ENCODE measurements at places on chromosomes 4 and X. TPM values are rescaled to one million over a fixed set of nuclear protein-coding genes. Genes with fewer than 3 reads are reported as not detected.

DNA sequence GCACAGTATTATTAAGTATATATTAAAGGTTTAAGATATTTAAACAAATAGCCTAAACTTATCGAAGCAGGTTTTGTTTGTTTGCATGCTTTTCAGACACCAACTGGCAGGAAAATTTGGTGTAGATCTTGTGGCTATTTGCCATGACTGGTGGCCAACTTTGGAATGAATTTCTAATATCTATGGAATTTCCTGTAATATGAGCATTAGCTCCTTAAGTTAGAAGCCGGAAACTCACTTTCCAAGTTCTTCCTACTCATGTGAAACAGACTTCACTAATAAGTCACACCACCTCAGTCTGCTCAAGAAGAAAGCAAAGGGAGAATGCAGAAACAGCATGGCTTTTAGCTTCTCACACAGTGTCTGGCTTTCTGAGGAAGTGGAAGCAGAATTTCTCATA lies 563.9 kb downstream of the GRXCR1 start:
- no peaks in the 10 kb centered on the region for H3K36me3 ChIP-seq
- DNase-seq: peak; percentile 75
- no peaks in the 10 kb centered on the region for H3K27me3 ChIP-seq
- peaks cover 25% of the 10 kb centered on the region for H3K4me1 ChIP-seq
- peak overlapping the region; percentile 34 for H3K4me3 ChIP-seq

DNA sequence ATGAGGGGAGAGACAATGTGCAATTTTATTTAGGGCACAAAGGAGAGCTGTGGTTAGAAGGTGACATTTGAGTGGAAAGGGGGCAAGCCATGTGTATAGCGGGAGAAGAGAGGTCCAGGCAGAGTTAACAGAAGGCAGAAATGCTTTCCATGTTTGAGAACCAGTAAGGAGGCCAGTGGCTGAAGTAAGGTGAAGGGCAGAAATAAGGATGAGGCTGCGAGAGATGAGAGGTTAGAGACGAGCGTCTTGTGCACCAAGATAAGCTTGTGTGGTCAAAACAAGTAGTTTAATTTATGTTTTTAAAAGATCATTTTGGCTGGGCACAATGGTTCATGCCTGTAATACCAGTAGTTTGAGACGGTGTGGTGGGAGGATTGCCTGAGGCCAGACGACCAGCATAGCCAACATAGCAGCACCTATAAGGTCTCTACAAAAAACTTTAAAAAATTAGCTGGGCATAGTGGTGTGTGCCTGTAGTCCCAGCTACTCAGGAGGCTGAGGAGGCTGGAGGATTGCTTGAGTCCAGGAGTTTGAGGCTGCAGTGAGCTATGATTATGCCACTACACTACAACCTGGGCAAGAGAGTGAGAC lies 8.5 kb downstream of the HTT start:
- H3K27ac ChIP-seq: no peak overlapping the region
- DNase-seq: no peak
- no peaks in the 10 kb centered on the region for H3K4me1 ChIP-seq
- no peaks in the 10 kb centered on the region for H3K27me3 ChIP-seq
- H3K36me3 ChIP-seq: no peaks in the 10 kb centered on the region
- H3K4me3 ChIP-seq: no peak overlapping the region

GRCh38 chrX:39875834-39876628 lies 221.7 kb downstream of the BCOR start:
- H3K4me3 ChIP-seq: no peak overlapping the region
- H3K4me1 ChIP-seq: no peaks in the 10 kb centered on the region
- H3K27me3 ChIP-seq: no peaks in the 10 kb centered on the region
- no peak overlapping the region for H3K27ac ChIP-seq
- DNase-seq: no peak

Gene FAM236A
- not detected for total RNA-seq

DNA sequence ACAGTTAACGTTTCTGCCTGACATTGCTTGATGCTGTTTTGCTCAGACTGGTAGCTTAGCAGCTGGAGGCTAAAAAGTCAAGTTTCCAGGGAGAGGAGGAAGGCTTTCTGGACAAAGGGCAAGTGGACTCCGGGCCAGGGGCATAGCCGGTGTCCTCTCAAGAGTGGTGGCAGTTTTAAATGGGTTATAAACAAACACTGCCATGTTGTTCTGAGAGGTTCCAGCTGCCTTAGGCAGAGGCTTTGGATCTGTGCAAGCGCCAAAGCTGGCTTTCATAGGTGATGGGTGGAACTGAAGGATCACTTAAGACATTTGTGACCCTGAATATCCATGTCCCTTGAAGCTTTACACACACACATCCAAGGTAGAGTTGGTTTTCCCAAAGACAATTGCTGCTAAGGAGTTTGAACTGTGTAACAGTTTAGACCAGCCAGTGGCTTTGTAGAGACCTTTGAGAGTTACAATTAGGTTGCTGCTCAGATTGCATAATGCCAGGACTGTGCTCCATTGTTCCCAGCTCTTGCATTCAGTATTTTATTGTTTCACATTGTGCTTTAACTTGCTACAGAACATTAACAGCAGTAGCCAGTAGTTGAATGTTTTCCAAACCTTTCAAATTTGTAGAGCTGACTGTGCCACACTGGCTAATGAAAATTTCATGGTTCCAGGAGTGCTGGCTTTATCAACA lies 54.1 kb upstream of the AP1S2 start:
- no peak overlapping the region for H3K27ac ChIP-seq
- no peaks in the 10 kb centered on the region for H3K4me1 ChIP-seq

DNA sequence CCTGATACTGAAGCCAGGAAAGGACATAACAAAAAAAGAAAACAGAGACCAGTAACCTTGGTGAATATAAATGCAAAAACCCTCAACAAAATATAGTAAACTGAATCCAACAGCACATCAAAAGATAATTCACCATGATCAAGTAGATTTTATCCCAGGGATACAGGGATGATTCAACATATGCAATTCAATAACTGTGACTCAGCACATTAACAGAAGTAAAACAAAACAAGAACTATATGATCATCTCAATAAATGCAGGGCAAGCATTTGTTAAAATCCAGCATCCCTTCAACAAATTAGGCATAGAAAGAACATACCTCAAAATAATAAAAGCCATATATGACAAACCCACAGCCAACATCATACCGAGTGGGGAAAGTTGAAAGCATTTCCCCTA lies 112.0 kb downstream of the HHIP start:
- no peak overlapping the region for H3K27ac ChIP-seq
- no peaks in the 10 kb centered on the region for H3K27me3 ChIP-seq
- H3K36me3 ChIP-seq: no peaks in the 10 kb centered on the region
- no peak overlapping the region for H3K4me3 ChIP-seq
- H3K4me1 ChIP-seq: no peaks in the 10 kb centered on the region

GRCh38 chr4:101850698-101851097 lies 60.2 kb downstream of the BANK1 start:
- no peaks in the 10 kb centered on the region for H3K4me1 ChIP-seq
- no peaks in the 10 kb centered on the region for H3K36me3 ChIP-seq
- no peak overlapping the region for H3K27ac ChIP-seq
- no peaks in the 10 kb centered on the region for H3K27me3 ChIP-seq

Gene SLC9A7
- 48.3 TPM for total RNA-seq

DNA sequence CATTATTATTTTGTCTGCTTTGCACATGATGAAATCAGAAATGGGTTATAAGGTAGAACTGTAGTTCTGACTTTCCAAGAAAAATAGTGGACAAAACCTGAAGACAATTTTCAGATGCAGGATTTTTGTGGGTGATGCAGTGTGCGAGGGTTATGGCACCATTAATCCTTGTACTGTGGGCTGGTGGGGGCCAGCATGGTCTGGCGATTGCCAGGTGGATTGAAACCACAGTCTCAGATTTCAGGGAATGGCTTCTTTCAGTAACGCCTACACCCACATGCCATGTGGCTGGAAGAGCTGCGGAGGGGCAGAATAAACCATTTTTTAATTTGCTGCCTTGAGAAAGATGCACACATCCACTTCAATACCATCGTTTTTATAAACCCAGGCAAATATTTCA lies 150.5 kb downstream of the ARSF start:
- no peak overlapping the region for H3K4me3 ChIP-seq
- H3K27ac ChIP-seq: peak overlapping the region; percentile 39
- peak; percentile 31 for DNase-seq
- no peaks in the 10 kb centered on the region for H3K36me3 ChIP-seq
- no peaks in the 10 kb centered on the region for H3K27me3 ChIP-seq
- H3K4me1 ChIP-seq: peaks cover 18% of the 10 kb centered on the region

GRCh38 chr4:181853881-181854511 lies 389.2 kb upstream of the TENM3 start:
- H3K4me3 ChIP-seq: no peak overlapping the region
- no peak overlapping the region for H3K27ac ChIP-seq
- H3K36me3 ChIP-seq: no peaks in the 10 kb centered on the region
- H3K4me1 ChIP-seq: no peaks in the 10 kb centered on the region
- no peaks in the 10 kb centered on the region for H3K27me3 ChIP-seq
- peak; percentile 1 for DNase-seq

DNA sequence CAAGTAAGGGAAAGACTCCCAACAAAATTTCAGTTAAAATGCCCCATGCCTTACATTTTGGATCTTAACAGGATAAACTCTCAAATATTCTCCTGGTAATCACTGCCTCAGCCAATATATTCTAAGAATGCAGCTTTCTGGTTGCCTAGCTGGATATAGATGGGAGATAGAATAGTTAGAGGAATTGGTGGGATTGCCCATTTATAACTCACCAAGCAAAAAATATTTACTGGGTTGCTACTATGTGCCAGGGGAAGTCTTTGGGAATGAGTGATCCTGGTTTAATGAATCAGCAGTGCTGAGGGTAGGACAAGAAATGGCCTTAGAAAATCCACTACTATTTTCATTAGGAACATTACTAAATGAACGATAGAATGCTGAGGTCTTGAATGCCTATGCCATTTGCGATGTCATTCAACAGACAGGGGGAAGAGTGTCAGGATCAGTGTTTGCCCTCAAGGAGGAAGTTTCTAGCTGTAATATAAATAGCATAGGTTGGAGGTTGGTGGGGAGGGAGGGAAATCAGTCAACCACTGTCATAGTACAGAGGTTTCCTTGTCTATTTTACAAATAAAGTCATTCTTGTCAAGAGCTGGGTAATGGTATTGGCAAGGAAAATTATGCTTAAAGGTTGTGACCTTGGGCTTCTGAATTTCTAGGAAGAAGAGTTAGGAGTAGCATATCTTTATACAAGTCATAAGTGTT lies 63.5 kb downstream of the ENOPH1 start:
- H3K4me1 ChIP-seq: peaks cover 17% of the 10 kb centered on the region
- no peaks in the 10 kb centered on the region for H3K36me3 ChIP-seq
- DNase-seq: peak; percentile 79
- H3K27me3 ChIP-seq: no peaks in the 10 kb centered on the region

GRCh38 chrX:27555514-27555913 lies 34.6 kb upstream of the DCAF8L2 start:
- H3K27me3 ChIP-seq: no peaks in the 10 kb centered on the region
- no peak overlapping the region for H3K4me3 ChIP-seq
- H3K36me3 ChIP-seq: no peaks in the 10 kb centered on the region
- peak; percentile 1 for DNase-seq
- H3K4me1 ChIP-seq: no peaks in the 10 kb centered on the region

GRCh38 chr4:162366146-162366545 lies 202.3 kb upstream of the FSTL5 start:
- no peaks in the 10 kb centered on the region for H3K36me3 ChIP-seq
- no peaks in the 10 kb centered on the region for H3K4me1 ChIP-seq
- DNase-seq: no peak
- no peak overlapping the region for H3K4me3 ChIP-seq

GRCh38 chr4:14267373-14268060 lies 640.0 kb upstream of the BOD1L1 start:
- H3K4me3 ChIP-seq: no peak overlapping the region
- no peaks in the 10 kb centered on the region for H3K36me3 ChIP-seq
- H3K27ac ChIP-seq: no peak overlapping the region
